NCI-H345 (cell line): ENCODE measurements at places on chromosomes 5 and 9.

GRCh38 chr5:132419502-132420468 lies 50.3 kb downstream of the SLC22A5 start:
- peak; percentile 63 for DNase-seq

- no peak for DNase-seq
Observed at GRCh38 chr5:77486344-77486962, 5.7 kb downstream of the WDR41 start.

DNA sequence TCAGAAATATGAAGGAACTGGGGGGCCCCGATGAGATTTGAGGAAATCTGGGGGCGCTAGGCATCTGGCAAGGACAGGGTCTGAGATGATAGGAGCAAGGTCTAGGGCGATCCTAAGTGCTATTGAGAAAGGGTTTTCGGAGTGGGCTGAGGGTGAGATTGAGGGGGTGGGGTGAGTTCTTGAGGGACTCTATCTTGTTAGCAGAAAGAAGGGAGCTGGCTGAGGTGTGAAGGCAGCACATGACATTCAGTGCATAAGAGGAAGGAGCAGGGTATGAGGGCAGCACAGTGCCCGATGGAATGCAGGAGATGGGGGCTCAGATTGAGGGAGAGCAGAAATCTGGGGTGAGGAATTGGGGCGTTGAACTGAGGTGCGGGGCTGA lies 640 bp downstream of the TRIM32 start:
- no peak for DNase-seq

- DNase-seq, result no peak
Observed at GRCh38 chr5:71949772-71950171, 157.5 kb upstream of the MAP1B start.

- DNase-seq, result no peak
Observed at GRCh38 chr9:135010921-135011320, 76.5 kb upstream of the OLFM1 start.

- no peak for DNase-seq
Observed at GRCh38 chr9:115093520-115093919, 24.4 kb downstream of the TNC start.

DNA sequence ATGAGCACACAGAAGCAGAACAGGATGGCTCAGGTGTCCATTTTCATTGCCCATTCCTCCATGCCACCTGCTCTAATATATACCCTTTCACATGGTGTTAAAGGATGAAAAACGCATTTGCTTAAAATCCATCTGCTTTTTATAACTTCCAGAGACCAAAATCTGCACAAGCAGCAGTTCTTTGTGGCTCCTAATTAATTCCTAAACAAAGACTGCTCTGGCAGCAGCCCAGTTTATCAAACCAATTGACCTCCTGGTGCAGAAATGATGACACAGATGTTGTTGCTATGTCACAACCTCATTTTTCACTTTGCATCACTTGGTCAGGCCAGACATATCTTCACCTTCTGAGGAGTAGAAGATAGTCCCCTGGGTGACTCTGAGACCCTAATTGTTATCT lies 141.2 kb downstream of the ASTN2 start:
- no peak for DNase-seq

DNA sequence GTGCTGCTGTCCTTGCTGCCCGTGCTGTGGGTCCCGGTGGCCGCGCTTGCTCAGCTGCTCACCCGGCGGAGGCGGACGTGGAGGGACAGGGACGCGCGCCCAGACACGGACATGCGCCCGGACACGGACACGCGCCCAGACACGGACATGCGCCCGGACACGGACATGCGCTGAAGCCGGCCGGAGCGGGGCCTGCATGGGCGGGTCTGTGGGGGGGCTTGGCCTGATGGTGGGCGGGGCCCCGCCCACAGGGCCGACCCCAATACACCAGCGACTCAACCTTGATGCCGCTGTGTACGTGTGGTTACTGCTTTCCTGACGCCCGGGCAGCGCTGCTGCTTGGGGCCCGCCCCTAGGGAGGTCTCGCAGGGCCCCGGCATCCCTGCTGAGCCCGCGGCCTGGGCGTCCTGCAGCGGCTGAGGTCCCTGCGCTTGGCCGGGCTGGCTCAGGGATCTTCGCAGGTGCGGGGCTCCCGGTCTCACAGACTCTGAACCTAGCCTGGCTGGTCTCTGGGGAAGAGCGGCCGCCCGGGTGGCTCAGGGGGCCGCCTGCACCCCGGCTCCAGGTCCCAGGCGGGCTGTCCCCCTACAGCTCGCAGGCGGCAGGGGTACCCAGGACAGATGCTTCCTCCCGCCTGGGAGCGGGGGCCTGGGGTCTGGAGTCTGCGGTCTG lies 20.9 kb downstream of the SLC6A18 start:
- no peak for DNase-seq

DNA sequence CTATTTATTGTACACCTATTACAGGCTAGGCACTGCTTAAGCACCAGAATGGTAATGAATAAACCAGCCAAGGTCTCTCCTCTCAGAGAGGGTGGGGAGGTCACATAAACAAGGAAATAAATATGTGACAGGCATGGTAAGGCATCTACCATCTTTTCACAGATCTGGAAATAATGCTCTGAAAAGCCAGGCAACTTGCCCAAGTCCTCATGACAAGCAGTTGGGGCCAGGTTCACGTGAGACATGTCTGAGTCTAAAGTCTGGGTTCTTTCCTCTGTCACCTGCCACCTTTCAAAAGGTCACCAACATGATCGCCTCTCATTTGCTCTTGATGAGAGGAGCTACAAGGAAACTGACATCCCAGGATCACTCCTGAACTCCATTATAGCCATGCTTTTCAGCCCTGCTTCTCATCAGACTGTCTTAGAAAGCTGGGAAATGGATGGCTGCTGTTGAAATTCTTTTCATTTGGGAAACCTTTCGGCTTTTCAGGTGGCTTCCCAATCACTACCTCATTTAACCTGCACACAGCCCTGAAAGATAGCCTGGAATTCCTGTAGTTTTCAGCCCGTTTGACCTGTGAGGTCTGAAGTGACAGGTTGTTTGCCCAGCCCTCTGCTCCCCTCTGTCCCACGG lies 123.1 kb downstream of the CRB2 start:
- DNase-seq, result no peak

DNA sequence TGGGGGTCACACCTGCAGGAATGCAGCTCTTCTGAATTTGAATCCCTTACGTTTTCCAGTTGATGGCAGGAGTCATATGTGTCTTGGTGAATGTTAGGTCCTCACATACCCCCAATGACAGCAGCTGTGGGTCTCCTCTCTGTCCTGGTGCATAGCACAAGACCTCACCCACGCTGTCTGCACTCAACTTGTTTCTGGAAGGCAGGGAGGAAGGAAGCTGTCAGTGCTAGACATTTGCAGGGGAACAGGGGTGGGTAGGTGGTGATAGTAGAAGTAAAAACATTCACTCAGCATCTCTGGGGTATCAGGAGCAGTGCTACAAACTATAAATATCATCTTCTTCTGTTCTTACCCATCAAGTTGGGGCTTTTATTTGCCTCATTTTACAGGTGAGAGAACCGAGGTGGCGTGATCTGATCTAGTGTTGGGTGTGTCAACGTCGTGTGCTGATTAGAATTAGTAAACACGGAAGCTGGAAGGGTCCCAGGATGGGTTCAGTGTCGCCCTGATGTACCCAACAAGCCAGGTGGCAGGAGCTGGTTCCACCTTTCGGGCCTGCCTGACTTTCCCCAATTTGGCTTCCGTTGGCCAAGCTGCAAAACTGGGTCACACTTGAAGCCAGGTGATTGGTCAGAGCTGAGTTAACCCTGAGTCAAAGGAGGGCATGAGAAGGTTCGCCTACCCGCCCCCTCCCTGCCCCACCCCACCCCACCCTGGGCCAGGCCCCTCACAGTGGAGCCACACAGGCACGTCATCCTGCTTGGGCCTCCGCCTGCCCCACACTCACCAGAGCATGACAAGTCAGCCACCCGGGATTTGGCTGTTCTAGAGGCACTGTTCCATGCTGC lies 15.8 kb downstream of the ERGIC1 start:
- DNase-seq, result no peak

DNA sequence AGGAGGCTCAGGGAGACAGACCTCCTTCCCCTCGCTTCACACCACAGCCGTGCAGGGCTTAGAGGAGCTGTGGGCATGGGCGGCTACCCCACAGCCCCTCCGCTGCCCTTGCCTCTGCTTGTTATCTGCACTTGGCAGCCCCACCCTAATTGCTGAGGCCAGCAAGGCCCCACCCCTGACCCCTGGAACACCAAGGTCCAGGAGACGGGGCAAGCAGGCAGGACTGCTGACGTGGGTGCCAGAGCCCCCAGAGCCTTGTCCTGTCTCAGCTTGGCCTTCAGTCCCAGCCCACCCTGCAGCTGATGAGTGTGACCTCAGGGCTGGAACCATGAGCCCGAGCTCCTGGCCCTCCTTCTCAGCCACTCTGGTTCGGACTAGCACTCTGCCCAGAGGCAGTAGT lies 29.1 kb upstream of the NEURL1B start:
- no peak for DNase-seq

- DNase-seq, result peak; percentile 11
Observed at GRCh38 chr5:116068028-116068632, 16.7 kb upstream of the COMMD10 start.

DNA sequence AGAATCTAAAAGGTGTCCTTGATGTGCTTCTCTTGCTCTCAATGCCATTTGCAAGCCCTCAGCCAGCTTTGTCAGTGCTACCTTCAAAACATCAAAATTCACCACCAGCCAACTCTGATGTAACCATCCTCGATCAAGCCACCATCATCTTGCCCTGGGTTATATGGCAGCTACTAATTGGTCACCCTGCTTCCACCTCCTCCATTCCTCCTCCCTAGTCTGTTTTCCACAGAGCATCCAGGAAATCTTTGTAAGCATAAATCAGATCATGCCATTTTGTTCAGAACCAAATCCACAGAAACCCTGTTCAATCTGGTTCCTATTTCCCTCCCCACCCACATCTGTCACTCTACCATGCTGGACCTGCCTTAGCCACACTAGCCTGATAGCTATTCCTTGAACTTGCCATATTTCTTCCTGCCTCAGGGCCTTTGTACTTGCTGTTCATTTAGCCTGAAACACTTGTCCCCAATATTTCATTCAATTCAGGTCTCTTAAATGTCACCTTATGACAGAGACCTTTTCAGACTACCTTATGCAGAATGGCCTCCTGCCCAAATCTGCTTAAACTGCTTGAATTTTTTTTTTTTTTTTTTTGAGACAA lies 1.9 kb upstream of the B4GALT1 start:
- DNase-seq, result no peak

- DNase-seq, result no peak
Observed at GRCh38 chr9:107948601-107949000, 459.0 kb upstream of the KLF4 start.

- DNase-seq, result no peak
Observed at GRCh38 chr5:85030316-85031084, 645.8 kb upstream of the EDIL3 start.
